Suppressor macrophage (primary cell): ENCODE measurements at places on chromosomes 12 and 14.

DNA sequence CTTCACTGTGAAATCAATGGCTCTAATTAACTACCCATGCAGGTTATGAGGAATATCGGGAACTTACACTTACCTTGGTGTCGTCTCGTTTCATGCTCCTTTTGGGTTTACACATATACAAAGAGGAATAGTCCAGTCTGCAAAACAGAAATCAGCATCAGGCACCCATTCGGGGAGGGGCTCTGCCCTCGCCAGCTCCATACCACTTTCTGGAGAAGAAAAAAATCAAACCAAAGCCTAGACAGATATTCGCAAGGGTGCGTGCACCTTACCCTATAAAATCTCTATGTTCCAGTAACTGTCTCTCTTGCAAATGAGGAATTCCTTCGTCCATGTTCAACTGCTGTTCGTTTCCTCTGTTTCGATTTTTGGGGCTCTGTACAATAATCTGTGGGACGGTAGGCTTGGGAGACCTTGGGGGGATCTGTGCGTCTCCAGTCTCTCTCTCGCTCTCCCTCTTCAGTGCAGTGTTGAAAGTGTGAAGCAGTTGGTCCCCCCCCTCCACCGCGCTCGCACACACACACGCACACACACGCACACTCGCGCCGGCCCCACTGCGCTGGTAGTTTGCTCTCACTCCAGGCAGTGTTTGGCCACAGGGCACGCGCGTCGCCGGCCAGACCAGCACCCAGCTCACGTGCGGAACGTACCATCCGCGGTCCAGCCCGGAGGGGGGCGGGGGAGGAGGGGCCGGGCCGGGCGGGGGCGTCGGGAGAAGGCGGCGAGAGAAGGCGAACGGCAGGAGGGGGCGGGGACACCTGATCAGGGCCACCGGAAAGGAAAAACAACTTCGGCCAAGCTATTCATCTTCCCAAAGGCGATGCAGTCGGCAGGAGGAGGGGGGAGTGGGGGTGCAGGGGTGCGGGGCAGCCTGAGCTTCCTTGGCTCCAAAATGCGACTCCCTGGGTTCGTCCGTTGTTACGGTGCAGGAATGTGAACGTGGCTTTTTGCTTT lies at the start of gene BHLHE41:
TSS of gene BHLHE41 (minus strand) at position 592 of the 954 bp plus-strand sequence. CDS start at position 334, 258 bp downstream.
- DNase-seq: peak; percentile 81

- DNase-seq: no peak
Measured at GRCh38 chr12:4056910-4057845, 184.0 kb upstream of the PARP11 start.

DNA sequence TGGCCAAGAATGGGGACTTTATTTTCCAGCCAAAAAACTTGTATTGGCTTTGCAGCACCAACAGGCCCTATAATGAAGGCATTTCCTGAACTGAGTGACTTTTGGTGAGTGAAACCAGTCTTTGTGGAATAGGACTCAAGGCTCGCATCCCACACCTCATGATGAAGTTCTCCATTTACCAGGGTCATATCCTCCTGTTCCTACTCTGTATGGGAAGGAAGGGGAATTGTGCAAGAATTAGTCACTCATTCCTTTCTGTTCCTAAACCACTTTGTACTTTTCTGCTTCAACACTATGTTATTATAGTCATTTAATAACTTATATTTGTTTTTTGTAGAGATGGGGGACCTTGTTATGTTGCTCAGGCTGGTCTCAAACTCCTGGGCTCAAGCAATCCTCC lies 2.3 kb upstream of the SPATS2 start:
- DNase-seq: peak; percentile 95

- DNase-seq: no peak
Measured at GRCh38 chr14:78278464-78279250, 108.5 kb downstream of the NRXN3 start.

DNA sequence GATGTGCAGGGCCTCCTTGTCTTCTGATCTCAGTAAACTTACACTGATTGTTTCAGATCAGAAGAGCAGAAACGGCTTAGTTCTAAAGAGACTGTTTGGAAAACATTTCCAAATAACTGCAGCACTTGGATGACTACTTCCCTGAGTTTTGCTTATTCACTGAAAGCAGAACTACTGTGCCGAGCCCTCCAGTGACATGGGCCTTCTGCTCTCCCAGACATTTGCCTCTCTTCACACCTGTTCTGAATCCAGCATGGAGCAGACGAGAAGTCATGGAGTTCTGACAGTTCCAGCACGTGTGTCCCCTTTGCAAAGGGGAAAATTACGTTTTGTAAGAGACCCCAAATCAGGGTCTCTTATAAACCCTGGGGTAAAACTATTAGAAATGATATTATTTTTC lies 31.4 kb downstream of the ETNK1 start:
- DNase-seq: peak; percentile 37

GRCh38 chr12:11853126-11853525 lies 203.7 kb downstream of the ETV6 start:
- no peak for DNase-seq

DNA sequence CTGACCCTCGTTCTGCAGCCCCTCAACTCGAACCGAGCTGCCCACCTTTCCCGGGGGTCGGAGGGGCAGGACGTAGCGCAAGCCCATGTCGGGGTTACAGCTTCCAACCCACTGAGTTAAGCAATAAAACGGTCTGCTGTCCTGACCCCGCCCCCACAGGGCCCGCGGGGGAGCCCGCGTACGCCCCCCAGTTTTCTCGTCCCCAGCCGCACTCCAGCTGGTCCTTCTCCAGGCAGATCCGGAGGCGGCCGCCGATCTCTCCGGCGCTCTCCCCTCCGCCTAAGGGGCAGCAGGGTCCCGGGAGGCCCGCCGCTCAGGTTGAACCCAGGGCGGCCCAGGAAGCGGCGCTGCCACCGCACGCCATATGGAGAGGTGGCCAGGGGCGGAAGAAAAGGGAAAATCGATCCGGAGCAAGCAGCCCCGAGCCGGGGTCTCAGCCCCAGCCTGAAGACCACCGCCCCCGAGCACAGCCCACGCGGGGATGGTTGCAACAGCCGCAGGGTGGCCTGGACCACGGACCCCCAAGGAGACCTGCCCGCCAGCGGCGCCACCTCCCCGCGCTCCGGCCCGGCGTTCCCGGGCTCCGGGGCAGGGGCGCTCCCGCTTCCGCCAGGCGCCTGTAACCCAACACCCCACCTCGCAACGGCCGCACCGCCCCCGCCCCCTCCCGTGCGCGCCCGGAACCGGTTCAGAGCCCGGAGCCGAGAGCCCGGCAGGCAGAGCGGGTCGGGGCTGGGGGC lies 760 bp downstream of the ACTN1 start:
- DNase-seq: peak; percentile 64

- DNase-seq: no peak
Measured at GRCh38 chr12:107287436-107288413, 194.4 kb upstream of the CRY1 start.

- DNase-seq: no peak
Measured at GRCh38 chr12:116354950-116355783, 77.7 kb upstream of the MED13L start.

DNA sequence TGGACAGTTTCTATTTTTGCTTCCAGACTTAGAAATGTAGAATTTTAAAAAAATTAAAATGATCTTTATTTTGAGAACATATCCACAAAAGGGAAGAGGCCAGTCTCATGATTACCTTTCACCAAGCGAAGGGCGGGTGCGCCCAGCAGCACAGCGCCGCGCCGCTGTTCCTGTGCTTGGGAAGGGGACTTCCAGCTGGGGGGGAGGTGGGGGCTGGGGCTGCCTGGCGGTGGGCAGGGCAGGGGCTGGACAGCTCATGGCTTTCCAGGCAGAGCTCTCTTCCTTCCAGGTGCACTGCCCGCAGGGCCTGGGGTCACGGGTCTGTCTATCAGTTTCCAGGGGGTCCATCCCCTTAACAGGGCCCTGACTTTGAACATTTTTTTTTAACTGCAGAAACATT lies 199.9 kb downstream of the TTC7B start:
- DNase-seq: no peak

GRCh38 chr12:117850048-117850447 lies 118.7 kb downstream of the KSR2 start:
- DNase-seq: peak; percentile 17

- DNase-seq: no peak
Measured at GRCh38 chr12:131115766-131116467, 162.2 kb downstream of the ADGRD1 start.

DNA sequence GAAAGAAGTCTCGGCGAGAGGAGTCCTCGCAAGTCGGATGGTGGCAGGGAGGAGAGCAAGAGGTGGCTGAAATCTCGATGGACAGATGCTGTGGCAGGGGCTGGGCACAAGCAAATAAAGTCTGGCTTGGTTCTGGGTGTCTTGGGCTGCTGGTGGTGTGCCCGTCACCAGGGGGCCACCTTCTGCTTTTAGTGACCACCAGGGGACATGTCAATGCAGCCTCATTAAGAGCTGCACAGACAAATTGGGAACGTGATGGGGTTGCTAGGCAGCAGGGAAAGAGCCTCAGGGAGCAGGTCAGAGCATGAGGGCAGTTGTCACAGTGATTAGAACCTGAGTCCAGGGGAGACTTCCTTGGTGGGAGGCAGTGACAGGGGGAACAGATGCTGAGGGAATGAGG lies 44.0 kb downstream of the LRRC74A start:
- peak; percentile 37 for DNase-seq
